ENCODE measurements at places on chromosomes 4 and X.

DNA sequence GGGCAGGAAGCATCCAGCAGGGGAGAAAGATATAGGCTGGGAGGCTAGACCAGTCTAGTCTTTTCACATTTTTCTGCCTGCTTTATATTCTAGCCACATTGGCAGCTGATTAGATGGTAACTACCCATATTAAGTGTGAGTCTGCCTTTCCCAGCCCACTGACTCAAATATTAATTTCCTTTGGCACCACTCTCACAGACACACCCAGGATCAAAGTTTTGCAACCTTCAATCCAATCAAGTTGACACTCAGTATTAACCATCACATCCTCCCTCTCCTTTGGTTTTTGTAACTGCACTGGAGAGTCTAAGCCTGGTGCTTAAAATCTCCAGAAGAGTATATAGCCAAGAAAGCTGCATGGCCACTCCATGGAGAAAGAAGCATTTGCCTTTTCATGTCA is 560.4 kb downstream of the GRXCR1 start:
- no peak for DNase-seq

DNA sequence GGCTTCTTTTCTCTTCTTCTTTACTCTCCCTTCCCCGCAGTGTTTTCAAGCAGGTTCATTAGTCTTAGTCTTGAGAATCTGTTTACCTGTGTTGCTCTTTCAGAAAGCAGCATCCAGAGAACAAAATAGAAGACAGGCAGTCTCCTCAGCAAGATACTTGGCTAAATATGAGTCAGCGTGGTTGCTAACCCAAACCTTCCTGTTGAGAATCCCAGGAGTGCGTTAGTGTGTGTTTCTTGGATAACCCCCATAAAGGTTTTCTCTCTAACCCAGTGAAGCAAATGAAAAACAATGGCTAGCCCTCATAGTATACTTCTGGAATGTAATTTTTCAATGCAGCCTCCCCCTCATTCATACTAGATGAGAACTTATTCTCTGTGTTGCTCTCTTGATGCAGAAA is 41.1 kb downstream of the BMPR1B start:
- no peak for DNase-seq

DNA sequence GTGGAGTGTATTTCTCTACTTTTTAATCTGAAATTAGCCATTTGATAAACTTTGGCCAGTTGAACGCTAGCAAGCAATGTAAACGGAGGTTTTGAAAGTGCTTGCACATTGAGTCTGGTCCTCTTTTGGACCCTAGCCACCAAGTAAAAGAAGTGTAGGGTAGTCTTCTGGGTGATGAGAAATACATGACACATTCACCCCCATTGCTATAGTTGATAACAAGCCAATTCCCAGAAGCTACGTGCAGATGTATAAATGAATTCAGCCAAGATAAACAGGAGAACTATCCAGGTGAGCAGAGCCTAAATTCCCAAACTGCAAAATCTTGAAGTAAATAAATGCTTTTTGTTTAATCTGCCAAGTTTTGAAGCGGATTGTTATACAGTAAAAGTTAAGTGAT is 965.4 kb upstream of the GRIA3 start:
- DNase-seq, result no peak

DNA sequence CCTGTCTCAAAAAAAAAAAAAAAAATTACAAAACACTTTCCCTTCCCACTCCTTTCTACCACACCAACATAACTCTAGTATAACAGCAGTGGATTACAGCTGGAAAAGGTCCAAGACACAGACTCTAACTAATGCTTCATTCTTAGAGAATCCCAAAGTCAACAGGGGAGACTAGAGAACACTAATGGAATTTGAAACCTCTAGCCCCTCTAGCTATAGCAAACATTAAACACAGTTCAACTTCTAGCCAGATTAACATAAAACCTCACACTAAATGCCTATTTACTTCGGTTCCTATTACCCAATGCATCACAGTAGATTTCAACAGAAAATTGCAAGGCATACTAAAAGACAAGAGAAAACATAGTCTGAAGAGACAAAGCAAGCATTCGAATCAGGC is 10.5 kb upstream of the DHX15 start:
- no peak for DNase-seq

DNA sequence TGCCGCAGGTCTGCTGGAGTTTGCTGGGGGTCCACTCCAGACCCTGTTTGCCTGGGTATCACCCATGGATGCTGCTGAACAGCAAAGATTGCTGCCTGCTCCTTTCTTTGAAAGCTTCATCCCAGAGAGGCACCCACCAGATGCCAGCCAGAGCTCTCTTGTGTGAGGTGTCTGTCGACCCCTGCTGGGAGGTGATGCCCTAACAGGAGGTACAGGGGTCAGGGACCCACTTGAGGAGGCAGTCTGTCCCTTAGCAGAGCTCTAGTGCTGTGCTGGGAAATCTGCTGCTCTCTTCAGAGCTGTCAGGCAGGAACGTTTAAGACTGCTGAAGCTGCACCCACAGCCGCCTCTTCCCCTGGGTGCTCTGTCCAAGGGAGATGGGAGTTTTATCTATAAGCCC is 162.7 kb downstream of the NAF1 start:
- no peak for DNase-seq

- DNase-seq, result no peak
These were observed 97.2 kb upstream of the ADRA2C start for GRCh38 chr4:3668825-3669552.
